ENCODE measurements at places on chromosomes 12 and 14.

DNA sequence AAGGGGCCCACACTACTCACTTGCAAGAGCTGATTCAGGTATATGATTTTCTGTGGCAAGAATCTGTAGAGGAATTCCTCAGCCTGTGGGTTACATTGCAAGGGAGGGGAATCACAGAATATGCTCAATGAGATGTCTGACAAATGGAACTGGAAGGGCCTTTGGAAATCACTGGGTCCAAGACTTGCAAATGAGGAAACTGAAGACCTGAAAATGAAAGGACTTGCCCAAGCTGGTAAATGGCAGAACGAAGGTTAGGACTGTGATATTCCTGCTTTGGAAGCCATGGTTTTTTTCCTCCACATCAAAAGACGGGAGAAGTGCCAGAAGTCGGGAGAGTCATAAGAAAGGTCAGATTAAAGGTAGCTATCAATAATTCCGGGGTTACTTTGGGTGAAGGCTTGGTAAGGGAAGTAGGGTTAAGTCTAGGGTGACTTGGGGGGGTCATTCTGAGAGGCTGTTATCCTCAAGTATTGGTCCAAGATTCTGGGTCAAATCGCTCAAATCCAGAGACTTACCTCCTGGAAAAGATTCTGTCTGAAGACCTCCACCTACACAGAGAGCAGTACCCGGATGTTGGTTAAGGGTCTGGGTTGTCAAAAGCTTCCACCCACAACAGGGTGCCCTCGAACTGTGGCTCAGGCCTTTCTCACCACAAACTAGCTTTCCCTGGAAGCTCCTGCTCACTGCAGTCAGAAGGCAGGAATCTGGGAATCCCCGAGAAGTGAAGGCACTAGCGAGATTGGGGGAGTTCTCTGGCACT is 539 bp downstream of the PSME2 start:
- DNase-seq, result no peak

DNA sequence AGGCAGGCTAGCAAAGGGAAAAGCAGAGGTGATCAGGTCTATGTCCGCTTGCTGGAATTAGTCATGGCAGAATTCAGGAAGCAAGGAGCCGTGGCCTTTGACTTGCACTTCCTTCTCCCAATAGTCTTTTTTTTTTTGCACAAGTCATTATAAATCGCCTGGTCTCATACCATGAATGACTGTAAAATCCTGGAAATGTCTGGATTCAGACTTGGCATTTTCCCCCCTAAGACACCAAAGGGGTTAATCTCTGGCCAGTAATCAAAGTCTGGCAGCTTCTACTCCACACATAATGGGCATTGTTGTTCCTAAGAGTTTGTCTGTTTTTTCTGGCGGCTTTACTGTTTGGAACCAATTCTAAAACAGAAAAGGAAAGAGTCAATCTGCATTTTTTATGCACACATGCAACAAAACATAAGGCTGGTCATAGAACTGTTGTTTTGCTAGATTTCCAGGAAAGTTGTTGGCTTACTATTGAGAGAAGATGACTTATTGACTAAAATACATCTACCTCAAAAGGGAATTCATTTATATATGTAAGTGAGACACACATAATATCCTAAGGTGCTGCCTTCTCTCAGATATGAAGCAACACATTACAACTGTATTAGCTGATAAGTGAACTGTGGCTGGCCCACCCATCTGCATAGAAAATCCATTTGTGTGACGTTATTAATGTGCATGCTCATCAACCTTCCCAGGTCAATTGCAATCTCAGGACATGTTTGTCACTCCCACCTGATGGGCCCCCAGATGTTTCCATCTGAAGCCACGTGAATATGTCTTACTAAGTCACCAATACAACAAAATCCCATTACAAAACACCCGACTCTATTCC is 157.3 kb downstream of the BTG1 start:
- no peak for DNase-seq

GRCh38 chr12:25550186-25550585 is 2.9 kb downstream of the LMNTD1 start:
- peak; percentile 13 for DNase-seq

GRCh38 chr12:81726634-81727033 is 32.5 kb downstream of the PPFIA2 start:
- DNase-seq, result no peak
